ENCODE measurements at places on chromosomes 7 and 10. TPM values are rescaled to one million over a fixed set of nuclear protein-coding genes. Genes with fewer than 3 reads are reported as not detected.

DNA sequence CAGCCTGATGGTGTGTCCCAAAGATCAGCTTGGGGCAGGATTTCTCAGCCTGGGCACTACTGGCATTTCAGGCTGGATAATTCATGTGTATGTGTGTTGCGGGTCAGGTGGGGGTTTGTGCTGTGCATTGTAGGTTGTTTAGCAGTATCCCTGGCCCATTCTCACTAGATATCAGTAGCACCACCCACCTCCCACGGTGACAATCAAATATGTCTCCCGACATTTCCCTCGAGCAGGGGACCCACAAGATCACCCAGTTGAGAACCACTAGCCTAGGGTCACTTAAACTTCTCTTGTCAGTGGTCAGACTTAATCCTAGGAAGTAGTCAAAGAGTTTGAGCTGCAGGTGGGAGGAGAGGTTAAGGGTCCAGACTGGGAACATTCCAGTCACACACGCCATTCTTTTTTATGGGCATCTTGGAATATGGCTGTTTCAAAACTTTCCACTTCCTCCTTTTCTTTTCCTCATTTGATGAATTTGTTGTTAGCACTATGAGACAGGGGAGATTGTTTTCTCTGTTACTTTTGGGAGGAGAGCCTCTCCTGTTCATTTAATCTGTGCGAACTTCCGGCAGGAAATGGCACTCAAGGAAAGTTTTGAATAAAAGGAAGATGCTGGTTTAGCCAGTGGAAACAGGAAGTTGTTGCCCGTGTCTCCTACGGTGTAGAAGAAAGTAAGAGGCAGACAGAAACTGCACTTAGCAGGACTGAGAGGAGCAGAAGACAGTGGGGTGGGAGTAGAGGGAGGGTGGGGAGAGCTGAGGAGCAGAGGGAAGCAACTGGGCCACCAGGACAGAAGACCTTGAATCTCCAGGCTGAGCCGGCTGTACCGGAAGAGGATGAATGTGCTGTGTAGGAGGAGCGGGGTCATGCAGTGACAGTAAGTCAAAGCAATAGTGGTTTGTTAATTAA, 17.6 kb upstream of the EXOC6 start:
- H3K27me3 ChIP-seq = no peaks in the 10 kb centered on the region
- no peak for DNase-seq
- H3K36me3 ChIP-seq = no peaks in the 10 kb centered on the region
- peaks cover 58% of the 10 kb centered on the region for H3K4me1 ChIP-seq

DNA sequence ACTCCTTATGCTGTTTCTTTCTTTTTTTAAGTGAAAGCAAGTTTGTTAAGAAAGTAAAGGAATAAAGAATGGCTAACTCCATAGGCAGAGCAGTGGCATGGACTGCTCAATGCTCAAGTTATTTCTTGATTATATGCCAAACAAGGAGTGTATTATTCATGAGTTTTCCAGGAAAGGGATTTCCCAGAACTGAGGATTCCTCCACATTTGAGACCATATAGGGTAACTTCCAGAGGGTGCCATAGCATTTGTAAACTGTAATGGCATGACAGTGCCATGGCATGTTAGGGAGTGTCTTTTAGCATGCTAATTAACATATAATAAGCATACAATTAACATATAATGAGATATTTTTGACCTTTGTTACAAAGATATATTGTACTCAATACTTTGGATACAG, 1034.5 kb upstream of the PHF14 start:
- no peak for DNase-seq
- H3K4me1 ChIP-seq = no peaks in the 10 kb centered on the region
- H3K4me3 ChIP-seq = no peak overlapping the region
- no peaks in the 10 kb centered on the region for H3K27me3 ChIP-seq
- H3K36me3 ChIP-seq = no peaks in the 10 kb centered on the region

DNA sequence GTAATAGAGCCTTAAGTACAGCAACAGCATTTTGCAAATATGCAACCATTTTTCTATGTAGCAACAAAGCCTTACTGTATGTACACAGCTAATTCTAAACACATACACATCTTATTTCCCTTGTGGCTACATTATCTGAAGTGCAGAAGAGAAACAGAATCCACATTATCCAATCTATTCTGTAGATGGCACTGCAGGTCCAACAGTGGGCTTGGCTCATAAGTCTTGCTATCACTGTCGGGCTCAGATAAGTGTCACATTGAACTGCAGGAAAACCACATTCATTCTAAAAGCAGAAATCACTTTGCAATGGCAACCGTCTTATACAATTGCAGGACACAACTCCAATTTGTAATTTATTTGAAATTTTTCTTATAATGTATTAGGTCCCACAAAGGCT, 109.8 kb upstream of the NOBOX start:
- DNase-seq = no peak
- no peak overlapping the region for H3K4me3 ChIP-seq
- no peaks in the 10 kb centered on the region for H3K27me3 ChIP-seq
- H3K4me1 ChIP-seq = peaks cover 12% of the 10 kb centered on the region
- H3K36me3 ChIP-seq = no peaks in the 10 kb centered on the region

GRCh38 chr7:82434275-82435022, 9.1 kb downstream of the CACNA2D1 start:
- no peak overlapping the region for H3K27ac ChIP-seq
- H3K4me3 ChIP-seq = no peak overlapping the region
- H3K4me1 ChIP-seq = peaks cover 11% of the 10 kb centered on the region
- DNase-seq = no peak
- H3K27me3 ChIP-seq = no peaks in the 10 kb centered on the region

DNA sequence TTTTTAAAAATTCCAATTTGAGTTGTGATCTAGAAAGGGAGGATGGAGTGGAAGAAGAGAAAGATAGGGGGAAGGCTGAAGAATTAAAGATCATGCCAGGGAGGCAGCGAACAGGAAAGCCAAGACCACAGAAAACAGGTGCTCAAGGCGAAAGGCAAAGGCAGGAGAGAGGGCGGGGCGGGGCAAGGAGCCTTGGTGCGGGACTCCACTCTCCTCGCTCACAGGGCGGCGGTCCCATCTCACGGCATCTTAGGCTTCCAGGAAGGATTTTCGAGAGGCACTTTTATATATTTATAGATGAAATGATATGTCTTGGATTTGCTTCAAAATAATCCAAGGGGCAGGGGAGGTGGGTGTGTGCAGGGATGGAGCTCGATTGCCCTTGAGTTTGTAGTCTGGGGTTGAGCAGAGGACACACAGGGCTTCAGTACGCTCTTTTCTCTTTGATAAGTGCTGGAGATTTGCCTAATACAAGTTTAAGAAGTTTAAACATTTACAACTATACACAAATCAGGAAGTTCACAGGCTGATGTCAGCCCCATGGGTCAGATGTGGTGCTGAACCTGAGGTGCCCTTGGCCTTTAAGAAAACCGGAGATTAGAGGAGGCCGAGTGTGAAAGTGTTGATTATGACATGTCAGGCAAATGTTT, 161.1 kb downstream of the PRKAG2 start:
- H3K27ac ChIP-seq = peak overlapping the region; percentile 89
- no peak overlapping the region for H3K4me3 ChIP-seq
- H3K27me3 ChIP-seq = no peaks in the 10 kb centered on the region
- H3K4me1 ChIP-seq = peaks cover 78% of the 10 kb centered on the region

Gene DNAH11
- 0.74 TPM for total RNA-seq

Gene TMEM196
- total RNA-seq = not detected

Gene RET
- total RNA-seq = 0.60 TPM

Gene DYDC2
- not detected for total RNA-seq

Gene SPDYE1
- not detected for total RNA-seq

Gene DDX21
- 21.9 TPM for total RNA-seq

Gene HPSE2
- not detected for total RNA-seq
